ENCODE measurements at places on chromosomes 6 and 20.

GRCh38 chr20:37327748-37328147 is 18.2 kb upstream of the SRC start:
- no peak for DNase-seq

DNA sequence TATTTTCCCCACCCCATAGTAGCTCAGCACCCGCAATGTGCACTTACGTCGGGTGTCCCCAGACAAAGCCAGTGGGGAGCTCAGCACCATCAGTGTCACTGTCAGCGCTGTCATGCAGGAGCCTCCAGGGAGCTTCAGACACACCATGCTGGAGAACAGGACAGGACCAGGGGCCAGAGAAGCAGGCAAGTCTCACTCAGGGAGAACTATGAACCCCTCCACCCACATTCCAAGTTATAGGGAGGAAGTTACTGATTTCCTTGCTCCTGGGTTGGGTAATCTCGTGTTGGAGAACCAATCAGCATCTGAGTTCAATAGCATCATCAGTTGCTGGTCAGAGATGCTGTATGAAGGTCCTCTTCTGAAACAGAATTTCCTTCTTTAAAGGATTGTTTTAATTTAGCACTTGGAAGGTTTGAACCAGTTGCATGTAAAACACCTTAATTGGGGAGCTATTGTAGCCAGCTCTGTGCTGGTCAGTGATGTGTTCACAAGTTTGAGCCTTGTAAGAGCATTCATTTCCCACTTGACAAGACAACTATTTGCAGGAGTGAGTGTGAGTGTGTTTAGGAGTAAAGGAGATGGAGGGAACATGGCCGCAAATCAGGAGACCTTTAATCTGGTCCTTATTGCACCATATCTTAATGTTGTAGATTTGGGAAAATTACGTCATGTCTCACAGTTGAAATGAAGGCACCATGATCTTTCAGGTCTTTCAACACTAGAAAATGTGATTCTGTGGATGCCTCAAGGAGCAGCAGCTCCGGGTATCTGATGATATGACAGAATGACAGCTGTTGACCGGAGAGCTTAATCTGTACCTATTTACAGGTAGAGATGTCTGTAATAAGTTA is at the start of gene HLA-DRB1:
HLA-DRB1 (minus strand) TSS at position 253 of the 854 bp plus-strand sequence; CDS start at position 147, 106 bp downstream.
- DNase-seq: peak; percentile 27

- DNase-seq: no peak
Measured at GRCh38 chr6:119257726-119258125, 91.8 kb downstream of the MAN1A1 start.

- DNase-seq: no peak
Measured at GRCh38 chr6:127439718-127440117, 19.5 kb downstream of the KIAA0408 start.

DNA sequence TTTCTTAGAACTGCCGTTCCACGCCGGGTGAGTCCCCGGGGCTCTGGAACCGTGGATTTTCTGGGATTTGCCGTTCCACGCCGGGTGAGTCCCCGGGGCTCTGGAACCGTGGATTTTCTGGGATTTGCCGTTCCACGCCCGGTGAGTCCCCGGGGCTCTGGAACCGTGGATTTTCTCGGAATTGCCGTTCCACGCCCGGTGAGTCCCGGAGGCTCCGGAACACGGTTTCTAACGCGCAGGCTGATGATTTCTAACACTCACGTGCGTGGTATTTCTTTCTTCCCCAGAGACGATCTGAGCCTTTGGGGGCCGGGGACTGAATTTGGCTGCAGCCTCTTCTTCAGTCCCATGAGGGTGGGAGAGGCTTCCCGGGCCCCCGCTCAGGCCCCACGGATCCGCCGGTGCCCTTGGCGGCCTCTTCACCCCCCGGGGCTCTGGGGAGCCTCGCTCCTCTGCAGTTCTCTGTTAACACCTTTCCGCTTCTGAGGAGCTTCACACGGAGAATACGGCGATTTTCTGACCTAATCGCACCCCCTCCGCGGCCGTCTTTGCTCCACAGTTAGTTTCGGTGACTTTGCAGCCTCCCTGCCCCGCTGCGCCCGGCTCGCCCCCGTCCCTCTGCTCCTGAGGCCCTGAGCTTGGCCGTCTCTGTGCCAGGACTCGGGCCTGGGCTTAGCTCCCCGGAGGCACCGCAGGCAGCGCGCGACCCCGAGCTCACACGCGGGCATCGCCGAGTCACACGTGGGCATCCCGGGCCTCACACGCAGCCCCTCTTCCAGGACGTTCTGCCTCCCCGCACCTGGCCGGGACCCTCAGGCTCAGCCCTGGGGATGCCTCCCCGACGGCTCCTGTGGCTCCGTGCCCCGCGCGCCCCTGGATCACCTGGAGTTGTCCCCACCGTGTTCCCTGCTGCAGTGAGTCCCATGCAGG is 7.2 kb upstream of the KIF25 start:
- DNase-seq: no peak

DNA sequence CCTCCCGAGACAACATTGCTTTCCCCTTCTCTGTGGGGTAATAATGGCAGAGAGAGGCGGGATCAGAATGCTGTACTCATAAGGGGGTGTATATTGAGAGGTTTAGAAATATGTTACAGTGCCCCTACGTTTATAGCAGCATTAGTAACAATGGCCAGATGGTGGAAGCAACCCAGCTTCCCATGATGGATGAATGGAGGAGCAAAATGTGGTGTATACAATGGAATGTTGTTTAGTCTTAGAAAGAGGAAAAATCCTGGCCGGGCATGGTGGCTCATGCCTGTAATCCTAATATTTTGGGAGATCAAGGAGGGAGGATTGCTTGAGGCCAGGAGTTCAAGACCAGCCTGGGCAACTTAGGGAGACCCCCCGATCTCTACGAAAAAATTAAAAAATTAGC is 12.9 kb downstream of the BANF2 start:
- no peak for DNase-seq

DNA sequence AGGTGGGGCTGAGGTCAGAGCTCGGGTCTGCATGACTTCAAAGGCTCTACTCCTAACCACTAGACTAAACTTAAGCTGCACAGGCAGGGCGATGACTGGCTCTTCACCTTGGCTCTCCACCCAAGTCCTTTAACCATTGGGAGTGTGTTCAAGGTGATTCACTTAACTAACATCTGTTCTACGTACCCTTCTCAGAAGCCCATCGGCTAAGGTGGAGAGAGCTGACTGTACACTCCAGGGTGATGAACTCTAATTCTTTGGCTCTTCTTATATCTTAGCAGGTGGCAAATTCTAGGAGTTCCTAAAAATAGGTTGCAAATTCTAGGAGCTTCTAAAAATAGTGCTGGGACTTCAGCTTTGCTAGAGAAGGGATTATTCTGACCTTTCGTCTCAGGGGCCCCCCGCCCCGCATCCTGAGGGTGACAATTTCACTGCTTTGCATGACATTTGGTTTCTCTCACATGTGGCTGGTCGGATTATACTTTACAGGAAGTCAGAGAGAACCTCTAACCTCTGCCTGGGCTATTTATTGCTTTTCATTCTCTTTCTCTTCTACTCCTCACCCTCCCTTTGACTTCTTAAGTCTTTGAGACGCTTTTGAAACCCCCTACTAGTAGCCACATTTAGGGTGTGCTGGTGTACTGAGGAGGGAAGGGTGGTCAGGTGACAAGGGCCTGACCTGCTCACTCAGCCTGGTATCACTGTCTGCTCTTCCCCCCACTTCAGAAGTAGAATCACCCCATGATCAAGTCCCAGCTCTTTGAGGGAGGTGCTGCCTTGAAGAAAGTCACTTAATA is 55.5 kb downstream of the PRDM1 start:
- no peak for DNase-seq

DNA sequence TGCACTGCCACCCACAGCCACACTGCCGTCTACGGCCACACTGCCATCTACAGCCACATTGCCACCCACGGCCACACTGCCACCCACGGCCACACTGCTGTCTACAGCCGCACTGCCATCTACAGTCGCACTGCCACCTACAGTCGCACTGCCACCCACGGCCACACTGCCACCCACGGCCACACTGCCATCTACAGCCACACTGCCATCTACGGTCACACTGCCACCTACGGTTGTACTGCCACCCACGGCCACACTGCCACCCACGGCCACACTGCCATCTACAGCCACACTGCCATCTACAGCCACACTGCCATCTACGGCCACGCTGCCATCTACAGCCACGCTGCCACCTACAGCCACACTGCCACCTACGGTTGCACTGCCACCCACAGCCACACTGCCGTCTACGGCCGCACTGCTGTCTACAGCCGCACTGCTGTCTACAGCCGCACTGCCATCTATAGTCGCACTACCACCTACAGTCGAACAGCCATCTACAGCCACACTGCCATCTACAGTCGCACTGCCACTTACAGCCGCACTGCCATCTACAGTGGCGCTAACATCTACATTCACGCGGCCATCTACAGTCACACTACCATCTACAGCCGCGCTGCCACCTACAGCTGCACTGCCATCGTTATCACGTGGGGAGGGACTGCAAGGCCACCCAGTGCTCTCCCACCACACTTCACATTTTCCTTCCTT is 154.6 kb upstream of the AFDN start:
- no peak for DNase-seq

DNA sequence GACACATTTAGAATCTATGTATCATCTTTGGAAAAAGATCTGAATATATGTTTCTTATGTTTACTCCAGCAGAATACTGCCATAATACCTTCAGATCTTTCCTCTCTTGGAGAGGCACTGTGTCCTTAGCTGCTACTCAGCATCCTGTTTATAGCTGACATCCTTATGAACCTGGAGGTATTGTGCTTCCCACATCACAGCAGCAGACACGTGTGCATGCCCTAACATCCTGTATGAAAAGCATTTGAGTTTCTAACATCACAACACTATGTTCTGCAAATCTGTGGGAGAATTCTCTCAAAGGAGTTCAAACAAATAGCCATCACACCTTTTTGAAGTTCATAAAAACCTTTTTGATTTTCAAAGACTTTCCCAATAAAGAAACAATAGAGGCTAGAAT is 216.0 kb downstream of the GJA1 start:
- DNase-seq: no peak

DNA sequence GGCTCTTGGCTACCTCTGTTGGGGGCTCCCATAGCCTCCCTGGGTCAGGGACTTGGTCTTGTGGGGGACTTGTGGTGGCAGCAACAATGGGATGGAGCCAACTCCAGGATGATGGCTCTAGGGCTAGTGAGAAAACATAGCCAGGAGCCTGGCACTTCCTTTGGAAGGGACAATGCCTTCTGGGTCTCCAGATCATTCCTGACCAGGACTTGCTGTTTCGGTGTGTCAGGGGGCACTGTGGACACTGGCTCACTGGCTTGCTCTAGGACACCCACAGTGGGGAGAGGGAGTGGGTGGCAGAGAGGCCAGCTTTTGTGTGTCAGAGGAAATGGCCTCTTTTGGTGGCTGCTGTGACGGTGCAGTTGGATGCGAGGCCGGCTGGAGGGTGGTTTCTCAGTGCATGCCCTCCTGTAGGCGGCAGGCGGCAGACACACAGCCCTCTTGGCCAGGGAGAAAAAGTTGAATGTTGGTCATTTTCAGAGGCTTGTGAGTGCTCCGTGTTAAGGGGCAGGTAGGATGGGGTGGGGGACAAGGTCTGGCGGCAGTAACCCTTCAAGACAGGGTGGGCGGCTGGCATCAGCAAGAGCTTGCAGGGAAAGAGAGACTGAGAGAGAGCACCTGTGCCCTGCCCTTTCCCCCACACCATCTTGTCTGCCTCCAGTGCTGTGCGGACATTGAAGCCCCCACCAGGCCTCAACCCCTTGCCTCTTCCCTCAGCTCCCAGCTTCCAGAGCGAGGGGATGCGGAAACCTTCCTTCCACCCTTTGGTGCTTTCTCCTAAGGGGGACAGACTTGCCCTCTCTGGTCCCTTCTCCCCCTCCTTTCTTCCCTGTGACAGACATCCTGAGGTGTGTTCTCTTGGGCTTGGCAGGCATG is 9.2 kb downstream of the VEGFA start:
- no peak for DNase-seq

All from putamen (tissue), 1 donor.